ENCODE measurements at places on chromosomes 6 and 20. TPM values are rescaled to one million over a fixed set of nuclear protein-coding genes. Genes with fewer than 3 reads are reported as not detected.

DNA sequence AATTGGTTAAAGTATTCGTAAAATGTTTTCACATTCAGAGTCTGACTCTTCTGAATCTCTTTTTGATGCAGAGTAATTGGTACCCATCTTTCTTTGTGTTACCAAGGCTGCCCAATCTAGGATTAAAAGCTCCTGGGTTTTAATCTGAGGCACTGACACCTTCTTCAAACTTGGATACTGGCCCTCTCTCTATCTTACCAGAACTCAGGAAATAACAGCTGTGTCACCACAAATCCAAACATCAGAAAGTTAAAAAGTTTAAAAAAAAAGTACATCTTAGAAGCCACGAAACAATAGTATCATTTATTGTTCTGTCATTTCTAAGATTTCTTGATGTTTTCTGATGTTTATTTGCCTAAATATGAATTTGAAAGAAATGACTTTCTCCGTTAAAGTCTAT is 255.5 kb upstream of the RUNX2 start:
- H3K27ac ChIP-seq: no peak overlapping the region
- H3K27me3 ChIP-seq: no peaks in the 10 kb centered on the region
- no peak overlapping the region for H3K4me3 ChIP-seq
- DNase-seq: no peak

The RIMS1 gene
- total RNA-seq: not detected

The GRIK2 gene
- total RNA-seq: not detected

The TMEM217 gene
- total RNA-seq: 1.6 TPM

DNA sequence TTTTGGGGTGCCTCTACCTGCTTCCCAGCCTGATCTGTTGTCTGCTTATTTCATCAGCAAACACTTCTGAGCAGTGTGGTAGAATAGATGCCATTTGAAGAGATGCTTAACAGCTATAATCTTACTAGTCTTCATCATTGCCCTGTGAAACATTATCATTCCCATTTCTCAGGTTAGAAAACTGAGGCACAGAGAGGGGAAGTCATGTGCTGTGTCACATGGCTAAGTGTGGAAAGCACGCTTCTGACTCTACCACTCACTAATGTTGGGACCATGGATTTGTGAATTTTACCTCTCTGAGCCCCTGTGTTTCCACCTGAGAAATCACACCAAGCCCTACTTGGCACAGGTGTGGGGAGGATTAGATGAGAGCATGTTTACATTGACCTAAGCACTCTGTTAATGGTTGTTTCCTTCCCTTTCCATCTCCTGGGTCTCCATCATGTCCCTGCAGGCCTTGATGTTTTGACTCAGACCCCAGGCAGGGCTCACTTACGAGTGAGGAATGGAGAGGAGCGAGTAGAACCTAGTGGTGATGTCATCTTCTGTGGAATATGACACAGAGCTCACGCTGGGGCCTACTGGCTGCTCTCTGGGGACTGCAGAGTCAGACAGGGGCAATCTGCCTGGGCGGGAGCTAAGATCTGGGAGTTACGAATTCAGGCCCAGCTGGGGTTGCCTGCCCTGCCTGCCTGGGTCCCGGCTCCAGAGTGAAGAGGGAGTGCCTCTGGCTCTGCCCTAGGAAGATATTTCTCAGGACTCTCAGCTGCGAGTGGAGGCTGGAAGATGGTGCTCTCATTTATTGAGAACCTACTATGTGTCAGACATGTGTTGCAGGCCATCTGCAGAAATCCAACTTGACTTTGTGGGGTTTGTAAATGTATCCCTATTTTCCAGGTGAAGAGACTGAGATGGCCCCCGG is 64.3 kb downstream of the CDH22 start:
- no peaks in the 10 kb centered on the region for H3K36me3 ChIP-seq
- peaks cover 37% of the 10 kb centered on the region for H3K27me3 ChIP-seq
- DNase-seq: no peak
- H3K27ac ChIP-seq: no peak overlapping the region
- H3K4me1 ChIP-seq: peaks cover 7% of the 10 kb centered on the region

The TFEB gene
- total RNA-seq: 15.0 TPM

- H3K27ac ChIP-seq: no peak overlapping the region
- no peak for DNase-seq
- H3K4me1 ChIP-seq: peaks cover 2% of the 10 kb centered on the region
- H3K36me3 ChIP-seq: peaks cover 3% of the 10 kb centered on the region
- peaks cover 24% of the 10 kb centered on the region for H3K27me3 ChIP-seq
Observed at GRCh38 chr6:165668951-165669350, 5.9 kb upstream of the PDE10A start.

GRCh38 chr20:46512943-46513844 is at the start of gene ZNF334:
Gene ZNF334, minus strand, starts transcription at chr20:46513559. Its CDS starts 1,457 bp downstream, at chr20:46512102.
- DNase-seq: peak; percentile 48
- peak within 1 kb of the TSS; percentile 73 for H3K4me3 ChIP-seq
- peaks cover 14% of the 10 kb centered on the region for H3K36me3 ChIP-seq

DNA sequence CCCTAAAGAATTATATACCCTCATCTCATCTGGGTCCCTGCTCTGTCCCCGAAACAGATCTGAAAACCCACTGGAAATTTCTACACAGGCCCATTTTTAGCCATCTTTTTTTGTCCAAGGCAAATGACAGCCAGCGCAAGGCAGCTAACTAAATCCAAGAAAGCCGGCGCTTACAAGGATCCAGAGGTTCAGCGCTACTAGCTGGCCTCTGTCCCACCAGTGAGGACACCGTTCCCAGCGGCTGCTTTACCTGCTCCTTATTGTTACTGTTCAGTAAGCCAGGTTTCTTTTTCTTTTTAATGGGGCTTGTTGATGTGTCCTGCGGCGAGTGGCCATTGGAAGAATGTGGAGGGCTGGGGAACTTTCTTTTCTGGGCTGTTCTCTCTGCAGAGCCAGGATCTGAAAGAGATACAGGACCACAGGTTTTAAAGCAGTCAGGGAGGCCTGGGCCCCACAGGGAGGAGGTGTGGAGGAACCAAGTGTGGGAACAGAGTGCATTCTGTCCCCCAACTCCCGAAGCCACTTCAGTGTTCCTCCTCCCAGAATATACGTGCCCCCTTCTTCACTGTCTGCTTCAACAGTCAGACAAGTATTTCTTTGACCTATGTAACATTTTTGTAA is 46.6 kb downstream of the ZMYND8 start:
- H3K36me3 ChIP-seq: peaks cover 44% of the 10 kb centered on the region
- no peak overlapping the region for H3K27ac ChIP-seq
- peaks cover 23% of the 10 kb centered on the region for H3K4me1 ChIP-seq
- no peak for DNase-seq
- H3K4me3 ChIP-seq: no peak overlapping the region
- H3K27me3 ChIP-seq: no peaks in the 10 kb centered on the region

DNA sequence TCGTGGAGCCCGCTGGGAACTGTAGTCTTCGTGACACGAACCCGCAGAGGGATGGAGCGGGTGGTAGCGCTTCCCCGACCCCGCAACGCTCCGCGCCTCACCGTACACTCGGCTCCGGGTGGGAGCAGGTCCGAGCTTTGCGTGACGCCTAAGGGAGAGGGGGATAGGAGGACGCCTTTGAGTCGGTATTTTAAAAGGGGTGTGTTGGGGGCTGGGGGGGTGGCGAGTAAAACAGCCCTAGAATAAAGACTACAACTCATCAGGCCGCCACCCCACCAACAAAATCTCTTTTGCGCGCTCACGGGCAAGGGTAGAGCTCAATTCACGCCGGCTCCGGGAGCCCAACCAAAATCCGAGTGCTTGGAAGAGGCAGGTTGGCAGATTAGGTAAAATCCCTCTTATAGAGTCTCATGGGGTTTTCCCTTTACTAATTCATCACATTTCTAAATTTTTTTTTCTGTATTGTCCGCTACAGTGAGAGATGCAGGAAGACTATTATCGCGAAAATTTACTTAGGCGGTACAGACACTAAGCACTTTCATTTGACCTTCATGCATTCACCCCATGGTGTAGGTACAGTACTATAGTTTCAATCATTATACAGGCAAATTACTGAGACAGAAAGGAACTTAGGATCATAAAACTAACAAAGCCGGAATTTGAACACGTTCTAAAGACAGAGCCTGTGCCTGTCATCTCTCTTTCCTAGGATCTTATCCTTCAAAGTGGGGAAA is 706 bp upstream of the SNX14 start:
- peaks cover 28% of the 10 kb centered on the region for H3K4me1 ChIP-seq
- H3K4me3 ChIP-seq: peak overlapping the region; percentile 84
- no peaks in the 10 kb centered on the region for H3K27me3 ChIP-seq
- H3K36me3 ChIP-seq: peaks cover 35% of the 10 kb centered on the region

DNA sequence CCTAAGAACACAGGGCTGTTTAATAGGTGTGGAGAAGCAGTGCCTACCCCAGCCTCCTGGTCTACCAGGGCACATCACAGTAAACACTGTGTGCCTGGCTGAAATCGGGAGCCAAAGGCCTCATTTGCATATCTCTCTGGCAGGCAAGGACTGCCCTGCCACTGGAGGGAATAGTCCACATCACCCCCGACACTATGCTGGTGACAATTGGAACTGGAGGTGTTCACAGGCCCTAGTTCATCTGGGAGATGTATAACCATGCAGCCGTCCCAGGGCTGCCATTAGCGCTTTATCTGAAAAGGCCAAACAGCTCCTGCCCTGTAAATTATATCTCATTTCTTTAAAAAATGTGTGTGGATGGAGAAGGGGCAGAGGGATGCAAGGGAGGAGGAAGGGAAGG is 150.3 kb downstream of the LINC00237 start:
- no peak for DNase-seq
- H3K36me3 ChIP-seq: no peaks in the 10 kb centered on the region
- H3K27ac ChIP-seq: no peak overlapping the region
- no peaks in the 10 kb centered on the region for H3K4me1 ChIP-seq
- H3K4me3 ChIP-seq: no peak overlapping the region

The PTCRA gene
- total RNA-seq: not detected

- no peaks in the 10 kb centered on the region for H3K36me3 ChIP-seq
- H3K27ac ChIP-seq: no peak overlapping the region
- H3K4me1 ChIP-seq: peaks cover 26% of the 10 kb centered on the region
- peaks cover 26% of the 10 kb centered on the region for H3K27me3 ChIP-seq
- no peak overlapping the region for H3K4me3 ChIP-seq
- no peak for DNase-seq
Observed at GRCh38 chr6:6750594-6751265, 162.2 kb downstream of the LY86 start.

The GRM1 gene
- total RNA-seq: not detected

DNA sequence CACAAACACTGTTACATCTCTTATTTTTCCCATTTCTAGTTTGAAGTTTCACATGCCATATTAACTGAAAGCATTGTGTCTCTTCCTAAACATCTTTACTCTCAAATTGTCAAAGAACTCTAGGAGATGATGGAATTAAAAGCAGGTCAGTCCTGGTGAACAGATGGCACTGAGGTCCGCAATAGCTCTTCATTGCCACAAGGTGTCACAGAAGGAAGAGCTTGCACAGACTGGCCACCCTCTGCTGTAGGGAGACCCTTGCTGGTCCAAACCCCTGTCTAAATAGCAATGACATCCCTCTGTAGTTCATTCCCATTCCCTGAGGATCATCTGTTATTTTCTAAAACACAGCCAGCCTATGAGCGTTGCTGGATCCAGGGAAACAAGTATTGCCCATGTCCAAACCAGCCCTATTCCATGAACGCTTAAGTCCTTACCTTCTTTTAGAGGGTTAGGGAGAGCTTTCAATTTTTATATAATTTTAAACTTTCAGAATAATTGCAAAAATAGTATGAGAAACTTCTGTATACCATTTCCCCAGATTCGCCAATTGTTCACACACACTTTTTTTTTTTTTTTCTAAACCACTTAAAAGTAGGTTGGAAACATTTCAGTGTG is 10.1 kb upstream of the HDAC2 start:
- H3K4me1 ChIP-seq: no peaks in the 10 kb centered on the region
- no peaks in the 10 kb centered on the region for H3K27me3 ChIP-seq
- DNase-seq: no peak
- H3K4me3 ChIP-seq: no peak overlapping the region
- no peaks in the 10 kb centered on the region for H3K36me3 ChIP-seq

- H3K27me3 ChIP-seq: peaks cover 2% of the 10 kb centered on the region
- no peak for DNase-seq
- no peaks in the 10 kb centered on the region for H3K4me1 ChIP-seq
- H3K27ac ChIP-seq: no peak overlapping the region
Observed at GRCh38 chr20:39234520-39235095, 272.5 kb downstream of the DHX35 start.

The BACH2 gene
- total RNA-seq: 30.3 TPM

DNA sequence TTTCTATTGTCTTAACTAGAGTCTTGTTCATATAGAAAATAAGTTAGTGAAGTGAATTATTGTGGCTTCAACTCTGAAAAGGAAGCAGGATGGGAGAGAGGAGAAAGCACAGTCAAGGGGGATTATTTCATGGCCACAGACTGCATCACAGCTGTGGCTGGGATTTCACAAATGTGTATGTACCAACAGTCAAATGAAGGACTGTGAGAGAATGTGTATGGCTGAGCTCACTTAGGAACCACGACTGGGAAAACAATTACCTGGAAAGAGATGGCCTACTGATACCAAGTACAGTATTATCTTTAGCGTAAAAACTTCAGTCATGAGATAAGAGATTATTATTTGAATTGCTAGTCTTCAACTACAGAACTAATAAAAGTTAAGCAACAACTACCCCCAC is 54.9 kb downstream of the SESN1 start:
- H3K4me3 ChIP-seq: no peak overlapping the region
- H3K36me3 ChIP-seq: no peaks in the 10 kb centered on the region
- DNase-seq: no peak
- peaks cover 14% of the 10 kb centered on the region for H3K27me3 ChIP-seq

DNA sequence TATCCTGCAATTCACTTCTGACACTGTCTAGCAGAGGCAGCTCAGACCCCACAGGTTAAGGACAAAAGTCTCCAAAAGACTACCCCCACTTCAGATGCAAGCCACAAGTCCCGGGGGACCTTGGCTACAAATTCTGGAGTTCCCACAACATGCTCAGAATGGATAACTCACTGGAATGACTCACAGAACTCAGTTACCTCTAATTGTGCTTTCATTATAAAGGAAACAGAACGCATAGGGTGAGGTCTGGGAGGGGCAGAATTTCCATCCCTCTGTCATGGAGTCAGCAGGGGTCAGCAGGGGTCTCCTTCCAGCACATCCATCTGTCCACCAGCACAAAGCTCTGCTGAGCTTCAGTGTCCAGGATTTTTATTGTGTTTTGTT is 184.2 kb downstream of the CDH4 start:
- no peaks in the 10 kb centered on the region for H3K4me1 ChIP-seq
- H3K27me3 ChIP-seq: no peaks in the 10 kb centered on the region
- H3K4me3 ChIP-seq: no peak overlapping the region
- no peaks in the 10 kb centered on the region for H3K36me3 ChIP-seq

GRCh38 chr6:146946559-146946958 is 257.7 kb upstream of the STXBP5 start:
- no peaks in the 10 kb centered on the region for H3K36me3 ChIP-seq
- no peak overlapping the region for H3K4me3 ChIP-seq
- peaks cover 14% of the 10 kb centered on the region for H3K4me1 ChIP-seq
- no peak for DNase-seq
- H3K27ac ChIP-seq: no peak overlapping the region
